Thoracic aorta (tissue), 2 donors: ENCODE measurements at places on chromosomes 7 and 10. TPM values are rescaled to one million over a fixed set of nuclear protein-coding genes. Genes with fewer than 3 reads are reported as not detected.
A peak's percentile ranks its signal among the peaks of the same experiment; 100 is the strongest.

GRCh38 chr7:18828260-18828993, 289.0 kb downstream of the TWIST1 start:
- no peaks in the 10 kb centered on the region for H3K4me1 ChIP-seq
- no peaks in the 10 kb centered on the region for H3K36me3 ChIP-seq
- H3K27me3 ChIP-seq, result no peaks in the 10 kb centered on the region
- H3K27ac ChIP-seq, result no peak overlapping the region

- no peaks in the 10 kb centered on the region for H3K27me3 ChIP-seq
- DNase-seq, result no peak
- H3K4me1 ChIP-seq, result peaks cover 25% of the 10 kb centered on the region
- no peaks in the 10 kb centered on the region for H3K36me3 ChIP-seq
These were observed 51.2 kb downstream of the PDK4 start for GRCh38 chr7:95545007-95545615.

- H3K36me3 ChIP-seq, result no peaks in the 10 kb centered on the region
- H3K27me3 ChIP-seq, result no peaks in the 10 kb centered on the region
- no peak overlapping the region for H3K4me3 ChIP-seq
- no peak overlapping the region for H3K27ac ChIP-seq
- DNase-seq, result no peak
- peaks cover 22% of the 10 kb centered on the region for H3K4me1 ChIP-seq
These were observed 87.6 kb downstream of the CTBP2 start for GRCh38 chr10:125072794-125073193.

DNA sequence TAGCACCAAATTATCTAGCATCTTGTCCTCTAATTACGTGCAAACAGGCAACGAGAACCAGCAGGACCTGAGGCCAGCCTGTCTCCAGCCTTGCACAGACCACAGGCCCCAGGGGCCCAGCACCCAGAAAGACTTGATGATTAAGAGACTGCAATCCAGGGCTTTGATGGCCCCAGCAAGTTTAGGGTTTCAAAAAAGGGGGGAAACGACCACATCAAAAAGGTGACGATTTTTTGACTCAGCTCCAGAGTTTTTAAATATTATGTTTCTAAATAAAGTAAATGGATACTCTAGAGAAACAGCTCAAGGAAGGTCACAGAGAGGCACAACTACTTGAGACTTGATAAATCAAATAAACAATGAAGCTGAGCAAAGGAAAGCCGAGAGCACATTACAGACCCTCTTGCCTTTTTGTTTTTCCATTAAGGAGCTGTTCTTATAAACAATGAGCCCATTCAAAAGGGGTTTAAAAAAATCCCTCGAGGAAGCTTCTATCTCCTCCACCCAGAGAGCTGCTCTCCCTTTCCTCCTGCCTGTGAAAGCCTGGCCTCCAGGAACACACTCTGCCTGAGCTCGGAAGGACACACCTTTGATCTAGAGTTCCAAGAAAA, 44.1 kb downstream of the GLI3 start:
- DNase-seq, result no peak

GRCh38 chr10:126520751-126521317, 132.6 kb upstream of the ADAM12 start:
- no peak overlapping the region for H3K4me3 ChIP-seq
- no peaks in the 10 kb centered on the region for H3K36me3 ChIP-seq
- H3K27ac ChIP-seq, result no peak overlapping the region
- DNase-seq, result no peak
- H3K27me3 ChIP-seq, result no peaks in the 10 kb centered on the region
- H3K4me1 ChIP-seq, result no peaks in the 10 kb centered on the region

- H3K4me3 ChIP-seq, result peak overlapping the region; percentile 62
- H3K27me3 ChIP-seq, result no peaks in the 10 kb centered on the region
- no peak overlapping the region for H3K27ac ChIP-seq
- no peaks in the 10 kb centered on the region for H3K4me1 ChIP-seq
- no peaks in the 10 kb centered on the region for H3K36me3 ChIP-seq
- no peak for DNase-seq
These were observed 514.8 kb downstream of the DNAJB6 start for GRCh38 chr7:157851501-157852067.

GRCh38 chr10:6494936-6495592, 85.0 kb downstream of the PRKCQ start:
- H3K36me3 ChIP-seq, result no peaks in the 10 kb centered on the region
- H3K4me1 ChIP-seq, result no peaks in the 10 kb centered on the region
- no peak overlapping the region for H3K4me3 ChIP-seq
- no peak overlapping the region for H3K27ac ChIP-seq
- H3K27me3 ChIP-seq, result no peaks in the 10 kb centered on the region

DNA sequence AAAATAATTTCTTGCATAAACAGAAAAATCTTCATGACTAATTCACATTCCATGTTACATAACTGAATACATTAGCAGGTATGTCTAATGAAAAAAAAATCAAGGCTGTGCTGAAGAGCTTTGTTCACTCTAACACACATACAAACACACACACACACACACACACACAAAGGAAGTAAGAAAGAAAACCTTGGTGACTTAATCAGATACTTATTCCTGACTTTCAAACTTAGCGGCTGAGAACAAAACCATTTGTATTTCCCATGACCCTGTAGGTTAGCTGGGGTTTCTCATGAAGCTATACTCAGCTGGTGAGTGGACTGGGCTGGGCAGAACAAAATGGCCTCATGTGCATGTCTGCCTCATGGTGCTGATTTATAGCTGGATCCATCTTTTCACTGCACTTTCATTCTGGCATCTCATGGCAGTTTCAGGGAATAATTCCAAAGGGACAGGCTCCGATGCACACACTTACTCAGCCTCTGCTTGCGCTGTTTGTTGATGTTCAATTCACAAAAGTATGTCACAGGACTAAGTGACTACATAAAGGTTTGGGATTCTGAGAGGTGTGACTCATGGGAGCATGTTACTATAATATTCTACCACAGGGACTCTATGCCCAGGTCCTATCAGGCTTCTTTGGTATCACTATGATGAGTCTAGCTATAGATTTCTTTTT, 161.2 kb downstream of the PCLO start:
- H3K4me1 ChIP-seq, result no peaks in the 10 kb centered on the region
- no peak overlapping the region for H3K4me3 ChIP-seq
- no peak for DNase-seq
- no peaks in the 10 kb centered on the region for H3K36me3 ChIP-seq

GRCh38 chr7:143901332-143901667, 676 bp downstream of the TCAF1 start:
- no peaks in the 10 kb centered on the region for H3K27me3 ChIP-seq
- H3K36me3 ChIP-seq, result no peaks in the 10 kb centered on the region
- H3K4me1 ChIP-seq, result peaks cover 12% of the 10 kb centered on the region
- no peak for DNase-seq
- peak overlapping the region; percentile 89 for H3K27ac ChIP-seq

DNA sequence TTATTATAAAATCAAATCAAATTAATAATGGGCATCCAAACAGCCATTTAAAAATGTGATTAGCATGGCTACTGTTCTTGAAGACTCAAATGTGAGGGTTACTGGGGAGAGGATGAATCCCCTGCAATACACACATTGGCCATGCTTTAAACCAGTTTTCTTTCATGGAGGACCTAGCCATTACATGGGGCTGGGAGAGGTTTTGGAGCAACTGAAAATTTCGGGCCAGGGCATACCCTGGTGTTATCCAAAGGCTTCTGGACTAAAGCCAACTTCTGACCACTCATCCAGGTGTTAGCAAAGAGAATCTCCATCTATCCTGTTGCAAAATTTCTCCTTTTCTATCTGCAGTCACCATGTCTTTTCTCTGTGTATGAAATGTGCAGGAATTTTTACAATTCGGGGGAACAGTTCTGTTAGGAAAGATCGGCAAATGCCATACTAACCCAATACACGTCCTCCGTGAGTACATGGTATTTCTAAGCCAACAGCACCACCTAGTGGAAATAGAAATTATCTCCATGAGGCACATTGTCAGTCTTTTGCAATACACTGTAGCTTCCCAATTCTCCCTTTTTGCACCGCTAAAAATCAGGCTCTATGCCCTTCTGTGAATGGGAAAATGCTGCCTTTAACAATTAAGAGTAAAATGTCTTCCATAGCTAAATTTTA, 47.0 kb upstream of the ZNF107 start:
- H3K4me3 ChIP-seq, result no peak overlapping the region
- no peaks in the 10 kb centered on the region for H3K27me3 ChIP-seq
- DNase-seq, result no peak
- H3K4me1 ChIP-seq, result no peaks in the 10 kb centered on the region
- H3K27ac ChIP-seq, result no peak overlapping the region

TCTN3 gene
- total RNA-seq, result 10.3 TPM

BLVRA gene
- 35.3 TPM for total RNA-seq
